Pancreas (tissue), 10 donors: ENCODE measurements at places on chromosomes 13 and 19.

GRCh38 chr13:23383151-23383550 is 50.4 kb downstream of the SACS start:
- H3K4me3 ChIP-seq: no peak overlapping the region
- H3K27me3 ChIP-seq: no peaks in the 10 kb centered on the region
- H3K27ac ChIP-seq: no peak overlapping the region
- no peaks in the 10 kb centered on the region for H3K36me3 ChIP-seq
- DNase-seq: no peak

DNA sequence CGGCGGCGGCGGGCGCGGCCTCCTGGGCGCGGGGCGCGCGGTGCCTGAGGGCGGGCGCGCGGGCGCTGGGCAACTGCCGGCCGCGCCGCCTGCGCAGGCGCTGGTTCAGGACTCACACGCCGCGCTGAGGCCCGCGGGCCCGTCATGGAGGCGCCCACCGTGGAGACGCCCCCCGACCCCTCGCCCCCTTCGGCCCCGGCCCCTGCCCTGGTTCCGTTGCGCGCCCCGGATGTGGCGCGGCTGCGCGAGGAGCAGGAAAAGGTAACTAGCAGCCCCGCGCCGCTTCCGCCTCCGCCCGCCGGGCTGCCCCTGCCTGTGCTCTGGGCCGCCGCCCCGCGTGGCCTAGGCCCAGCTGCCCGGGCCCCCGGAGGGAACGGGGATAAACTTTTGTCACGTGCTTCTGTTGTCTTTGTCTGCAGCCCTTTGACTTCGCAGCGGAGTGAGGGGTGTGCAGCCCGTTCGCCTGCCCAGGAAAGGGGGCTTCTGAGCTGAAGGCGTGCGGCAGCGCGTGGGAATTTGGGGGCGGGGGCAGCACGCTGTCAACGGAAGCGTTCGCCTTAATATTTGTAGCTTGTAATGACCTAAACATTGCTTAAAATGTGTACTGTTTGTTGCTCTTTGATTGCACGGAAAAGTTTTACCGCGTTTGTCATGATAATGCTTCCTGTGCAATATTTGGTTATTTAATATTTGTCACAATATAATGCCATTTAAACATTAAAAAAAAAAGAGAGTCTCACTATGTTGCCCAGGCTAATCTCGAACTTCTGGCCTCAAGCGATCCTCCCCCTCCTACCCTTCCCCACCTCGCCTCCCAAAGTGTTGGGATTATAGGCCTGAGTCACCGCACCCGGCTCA is 594 bp downstream of the URI1 start:
- no peak overlapping the region for H3K27ac ChIP-seq
- DNase-seq: peak; percentile 79
- H3K4me3 ChIP-seq: peak overlapping the region; percentile 95

DNA sequence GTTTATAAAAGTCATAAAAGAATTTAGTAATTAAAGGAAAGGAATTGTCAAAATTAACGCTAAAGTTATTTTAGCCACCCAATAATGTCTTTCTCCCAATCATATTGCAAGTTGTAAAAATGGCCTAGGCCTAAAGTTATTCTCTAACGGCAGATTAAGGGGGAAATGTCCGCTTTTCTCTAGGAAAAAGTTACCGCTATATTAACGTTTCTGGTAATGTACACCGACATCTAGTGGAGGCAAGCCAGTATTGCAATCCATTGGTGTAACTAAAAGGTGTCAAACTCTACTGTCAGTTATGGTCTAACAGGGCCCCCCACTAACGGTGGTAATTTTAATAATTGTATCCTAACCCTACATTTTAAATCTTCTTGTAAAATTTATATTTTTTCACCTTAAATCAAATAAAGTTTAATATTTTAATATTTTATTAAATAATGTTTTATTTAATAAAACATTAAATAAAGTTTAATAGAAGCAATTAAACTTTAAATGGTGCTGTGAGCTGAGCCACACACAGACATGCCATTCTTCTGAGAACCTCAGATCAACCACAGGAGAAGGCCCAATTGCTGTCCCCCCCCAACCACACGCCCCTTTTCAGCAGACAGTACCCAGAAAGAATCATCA is 35.9 kb upstream of the ZSCAN5A start:
- no peaks in the 10 kb centered on the region for H3K27me3 ChIP-seq

DNA sequence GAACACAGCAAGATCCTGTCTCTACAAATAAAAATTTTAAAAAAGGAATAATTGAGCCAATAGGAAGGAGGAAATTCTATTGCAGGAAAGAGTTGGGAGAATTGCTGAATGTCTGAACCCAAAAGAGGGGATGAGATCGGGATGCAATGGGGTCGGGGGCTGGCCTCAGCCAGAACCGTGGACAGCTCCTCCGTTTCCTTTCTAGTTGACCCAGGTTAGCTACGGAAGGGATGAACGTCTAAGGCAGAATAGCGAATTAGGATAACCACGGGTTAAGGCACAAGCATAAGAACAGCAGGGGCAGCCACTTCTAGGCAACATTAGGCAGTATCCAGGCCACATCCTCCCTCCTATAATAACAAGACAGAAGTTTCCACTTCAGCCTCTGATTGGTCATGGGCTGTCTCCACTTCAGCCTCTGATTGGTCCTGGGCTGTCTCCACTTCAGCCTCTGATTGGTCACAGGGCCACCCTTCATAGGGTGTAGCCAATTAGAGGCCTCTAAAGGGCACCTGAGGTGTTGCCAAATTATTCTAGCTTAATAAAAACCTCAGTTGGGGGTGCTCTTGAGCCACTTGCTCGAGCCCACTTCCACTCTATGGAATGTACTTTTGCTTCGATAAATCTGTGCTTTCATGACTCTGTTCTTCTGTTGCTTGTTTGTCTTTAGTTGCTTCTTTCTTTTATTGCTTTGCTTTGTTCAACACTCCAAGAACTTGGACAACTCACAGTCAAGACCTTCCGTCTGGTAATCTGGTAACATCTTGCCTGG is 24.9 kb upstream of the TPM4 start:
- H3K27me3 ChIP-seq: no peaks in the 10 kb centered on the region
- no peak overlapping the region for H3K4me3 ChIP-seq
- H3K27ac ChIP-seq: no peak overlapping the region
- no peak for DNase-seq
- H3K36me3 ChIP-seq: no peaks in the 10 kb centered on the region

GRCh38 chr19:10144361-10144760 is 24.7 kb upstream of the EIF3G start:
- no peak overlapping the region for H3K4me3 ChIP-seq
- no peak overlapping the region for H3K27ac ChIP-seq
- DNase-seq: no peak

DNA sequence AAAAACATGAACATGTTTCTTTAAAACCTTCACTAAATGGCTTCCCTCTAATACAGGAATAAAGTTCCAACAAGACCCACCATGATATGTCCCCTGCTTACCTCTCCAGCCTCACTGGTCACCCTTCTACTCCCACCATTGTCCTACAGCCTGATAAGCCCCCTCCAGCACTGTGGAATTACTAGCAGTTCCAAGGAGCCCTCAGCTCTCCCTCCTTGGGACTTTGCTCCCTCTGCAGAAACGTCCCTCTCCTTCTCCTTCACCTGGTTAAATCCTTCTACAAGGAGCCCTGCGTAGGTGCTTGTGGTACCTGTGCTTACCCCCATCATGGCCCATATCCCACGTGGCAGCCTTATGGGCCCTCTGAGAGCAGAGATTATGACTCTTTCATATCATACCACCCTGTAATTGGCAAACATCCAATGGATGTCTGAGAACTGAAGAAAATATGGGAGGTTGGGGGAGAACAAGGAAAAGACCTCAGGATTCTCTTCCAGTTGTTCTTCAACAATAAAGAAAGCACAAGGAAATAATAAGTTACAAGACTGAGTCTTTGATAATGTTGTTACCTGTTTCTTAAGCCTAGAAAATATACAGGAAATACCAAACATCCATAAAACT is 26.1 kb upstream of the DOCK9 start:
- no peak overlapping the region for H3K4me3 ChIP-seq
- no peaks in the 10 kb centered on the region for H3K27me3 ChIP-seq
- DNase-seq: no peak

DNA sequence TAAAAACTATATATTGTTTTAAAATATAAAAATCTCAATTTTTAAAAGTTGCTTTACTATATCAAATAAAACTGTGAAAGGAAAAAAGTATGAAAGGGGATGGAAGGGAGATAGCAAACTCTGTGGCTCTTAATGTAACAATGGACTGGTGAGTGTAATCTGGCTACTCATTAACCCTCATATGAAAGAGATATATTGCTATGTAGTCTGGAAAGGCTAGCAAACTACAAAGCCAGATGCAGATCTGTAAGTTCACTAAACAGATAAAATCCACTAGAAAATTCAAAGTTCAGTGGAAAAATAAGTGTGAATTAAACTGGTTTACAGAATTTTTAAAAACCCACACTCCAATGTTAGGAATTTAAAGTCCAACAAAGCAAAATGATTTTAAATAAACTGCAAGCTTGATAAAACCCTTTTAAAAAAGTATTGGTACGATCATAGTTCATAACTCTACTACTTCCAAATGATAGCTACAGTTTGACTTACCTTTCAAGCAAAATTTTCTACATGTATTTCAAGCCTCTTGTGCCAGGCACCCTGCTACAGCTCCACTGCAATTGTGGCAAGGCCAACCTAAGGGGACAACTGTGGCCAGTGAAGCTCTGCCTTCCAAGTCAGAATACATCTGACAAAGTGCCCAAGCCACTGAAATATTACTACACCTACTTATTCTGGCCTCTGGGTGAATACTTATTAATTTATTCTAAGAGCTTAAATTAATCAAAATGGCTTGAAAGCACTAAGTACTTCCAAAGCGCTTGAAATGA is 647 bp upstream of the ELF1 start:
- no peak for DNase-seq
- no peaks in the 10 kb centered on the region for H3K27me3 ChIP-seq
- H3K27ac ChIP-seq: peak overlapping the region; percentile 95
- H3K36me3 ChIP-seq: no peaks in the 10 kb centered on the region

- peaks cover 7% of the 10 kb centered on the region for H3K27me3 ChIP-seq
- H3K36me3 ChIP-seq: no peaks in the 10 kb centered on the region
- no peak overlapping the region for H3K27ac ChIP-seq
- no peak for DNase-seq
- no peak overlapping the region for H3K4me3 ChIP-seq
These were observed 28.8 kb downstream of the CELF5 start for GRCh38 chr19:3253270-3253669.

GRCh38 chr13:61500176-61500575 is 84.5 kb upstream of the PCDH20 start:
- no peak overlapping the region for H3K4me3 ChIP-seq
- no peaks in the 10 kb centered on the region for H3K4me1 ChIP-seq
- DNase-seq: no peak
- H3K27ac ChIP-seq: no peak overlapping the region
- no peaks in the 10 kb centered on the region for H3K36me3 ChIP-seq
- no peaks in the 10 kb centered on the region for H3K27me3 ChIP-seq

DNA sequence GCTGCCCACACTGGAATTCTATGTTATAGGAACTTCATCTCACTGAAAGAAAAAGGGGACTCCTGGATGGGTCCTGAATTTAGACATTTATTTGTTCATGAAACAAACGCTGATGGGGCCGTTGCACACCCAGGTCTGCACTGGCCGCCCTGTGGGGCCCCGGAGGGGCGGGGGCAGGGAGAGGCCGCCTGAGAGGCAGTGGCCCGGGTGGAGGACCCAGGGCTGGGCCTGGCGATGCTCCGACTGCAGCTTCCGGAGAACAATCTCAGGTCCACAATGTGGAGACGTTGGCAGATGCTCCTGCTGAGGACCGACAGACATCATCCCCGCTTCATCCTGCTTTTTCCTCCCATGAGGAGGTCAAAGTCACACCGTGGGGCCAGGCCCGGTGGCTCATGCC is 16.3 kb upstream of the PTBP1 start:
- H3K4me1 ChIP-seq: no peaks in the 10 kb centered on the region
- H3K36me3 ChIP-seq: no peaks in the 10 kb centered on the region
- no peaks in the 10 kb centered on the region for H3K27me3 ChIP-seq
- H3K27ac ChIP-seq: no peak overlapping the region
- peak; percentile 29 for DNase-seq

GRCh38 chr13:76778853-76779252 is 107.4 kb downstream of the KCTD12 start:
- no peak overlapping the region for H3K4me3 ChIP-seq
- no peaks in the 10 kb centered on the region for H3K36me3 ChIP-seq
- no peaks in the 10 kb centered on the region for H3K4me1 ChIP-seq
- no peaks in the 10 kb centered on the region for H3K27me3 ChIP-seq

- peaks cover 11% of the 10 kb centered on the region for H3K4me1 ChIP-seq
- H3K27me3 ChIP-seq: no peaks in the 10 kb centered on the region
- no peak overlapping the region for H3K4me3 ChIP-seq
- H3K36me3 ChIP-seq: peaks cover 15% of the 10 kb centered on the region
- no peak for DNase-seq
- H3K27ac ChIP-seq: no peak overlapping the region
These were observed 46.6 kb downstream of the GARRE1 start for GRCh38 chr19:34300962-34301361.

GRCh38 chr19:48511800-48512503 is at the start of gene LMTK3:
Gene LMTK3, minus strand, starts transcription at chr19:48511835. Its CDS starts 259 bp downstream, at chr19:48511576.
- no peak within 1 kb of the TSS for H3K4me3 ChIP-seq
- no peak for DNase-seq
- H3K4me1 ChIP-seq: no peaks in the 10 kb centered on the region
- no peaks in the 10 kb centered on the region for H3K36me3 ChIP-seq
- H3K27ac ChIP-seq: no peak within 1 kb of the TSS
- H3K27me3 ChIP-seq: no peaks in the 10 kb centered on the region

DNA sequence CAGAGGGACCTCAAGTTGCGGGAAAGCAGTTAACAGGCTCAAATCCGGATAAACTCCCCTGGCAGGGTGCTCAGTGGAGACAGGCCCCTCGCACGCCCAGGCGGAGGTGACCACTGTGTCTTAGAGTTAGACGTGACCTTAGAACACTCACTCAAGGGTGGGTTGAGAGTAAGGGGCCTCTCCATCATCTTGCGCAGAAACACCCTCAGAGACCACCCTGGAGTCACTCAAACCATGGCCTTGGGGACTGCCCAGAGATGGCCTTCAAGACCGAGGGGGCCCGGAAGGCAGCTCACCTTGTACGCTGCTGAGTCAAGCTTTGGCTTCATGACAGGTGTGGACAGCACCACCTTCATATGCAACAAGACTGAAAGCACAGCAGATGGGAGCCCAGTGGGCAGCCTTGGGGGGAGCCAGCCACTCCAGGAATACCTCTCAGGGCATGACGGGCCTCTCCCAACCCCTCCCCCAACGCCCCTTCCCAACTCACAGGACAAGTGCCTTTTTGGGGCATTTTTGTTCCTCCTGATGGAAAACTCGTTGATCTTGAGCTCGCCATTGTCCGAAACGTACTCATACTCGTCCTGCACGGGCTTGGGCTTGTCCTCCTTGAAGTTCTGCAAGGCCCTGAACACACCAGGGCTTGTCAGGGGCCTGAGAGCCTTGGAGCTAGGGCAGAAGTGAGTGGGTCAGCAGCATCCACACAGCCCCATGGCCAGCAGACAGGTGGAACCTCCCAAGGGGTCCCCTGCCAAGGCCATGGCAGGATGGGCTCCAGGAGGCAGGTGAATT is 229.2 kb downstream of the TUBA3C start:
- H3K4me3 ChIP-seq: no peak overlapping the region
- H3K36me3 ChIP-seq: no peaks in the 10 kb centered on the region
- no peaks in the 10 kb centered on the region for H3K4me1 ChIP-seq
- no peaks in the 10 kb centered on the region for H3K27me3 ChIP-seq

GRCh38 chr13:98351636-98352035 is 174.6 kb upstream of the RNF113B start:
- peaks cover 3% of the 10 kb centered on the region for H3K4me1 ChIP-seq
- no peak for DNase-seq
- H3K36me3 ChIP-seq: no peaks in the 10 kb centered on the region
- H3K27ac ChIP-seq: no peak overlapping the region
- no peaks in the 10 kb centered on the region for H3K27me3 ChIP-seq
